Caudate nucleus (tissue), 63 donors: ENCODE measurements at places on chromosomes 16 and 17.

DNA sequence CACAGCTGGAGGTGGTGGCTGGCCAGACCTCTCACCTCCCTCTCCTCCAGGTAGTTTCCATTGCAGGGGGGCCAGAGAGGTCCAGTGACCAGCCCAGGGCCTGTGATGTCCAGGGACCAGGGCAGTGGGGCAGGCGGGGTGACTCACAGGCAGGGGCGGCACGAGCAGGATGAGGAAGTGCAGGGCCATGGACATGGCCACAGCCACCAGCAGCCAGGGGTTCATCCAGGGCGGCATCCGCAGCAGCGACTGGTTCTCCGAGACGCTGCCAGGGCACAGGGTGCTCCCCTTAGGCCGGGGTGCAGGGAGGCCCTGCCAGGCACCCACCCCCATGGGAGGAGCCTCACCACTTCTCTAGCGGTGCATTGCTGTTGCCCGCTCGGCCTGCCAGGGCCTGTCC, 12.9 kb upstream of the P2RX1 start:
- DNase-seq: no peak

DNA sequence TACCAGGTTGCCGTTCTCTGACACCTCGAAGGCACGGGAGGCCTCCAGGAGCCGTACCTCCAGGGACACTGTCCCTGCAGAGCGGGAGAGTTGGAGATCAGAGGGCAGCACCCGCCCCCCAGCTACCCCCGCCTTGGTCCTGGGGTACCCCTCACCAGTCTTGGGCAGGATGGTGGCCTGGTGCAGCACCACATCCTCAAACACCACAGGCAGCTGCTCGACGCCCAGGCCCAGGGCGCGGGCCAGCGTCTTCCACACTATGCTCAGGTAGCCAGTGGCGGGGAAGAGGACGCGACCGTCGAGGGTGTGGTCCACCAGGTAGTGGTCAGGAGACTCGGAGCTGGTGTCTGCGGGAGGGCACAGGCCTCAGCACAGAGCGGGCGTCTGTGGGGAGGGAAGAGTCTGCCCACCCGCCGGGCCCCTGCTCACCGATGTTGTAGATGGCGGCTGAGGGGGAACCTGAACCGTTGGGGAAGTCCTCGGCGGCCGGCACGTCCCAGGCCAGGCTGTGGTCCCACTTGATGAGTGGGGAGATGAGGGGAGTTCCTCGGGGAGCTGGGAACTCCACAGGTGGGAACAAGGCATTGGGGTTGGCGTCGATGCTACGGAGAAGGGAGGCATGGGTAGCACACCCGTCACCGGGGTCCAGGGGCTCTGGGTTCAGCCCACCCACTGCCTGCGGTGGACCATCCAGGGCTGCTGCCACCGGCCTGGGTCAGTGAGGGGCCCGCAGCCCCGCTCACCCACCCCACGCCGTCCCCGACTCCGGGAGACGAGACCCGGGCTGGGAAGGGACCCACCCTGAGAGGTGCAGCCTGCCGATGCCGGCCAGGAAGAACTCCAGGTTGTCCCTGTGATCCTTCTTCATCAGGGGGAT, 9.8 kb downstream of the FASN start:
- DNase-seq: no peak

DNA sequence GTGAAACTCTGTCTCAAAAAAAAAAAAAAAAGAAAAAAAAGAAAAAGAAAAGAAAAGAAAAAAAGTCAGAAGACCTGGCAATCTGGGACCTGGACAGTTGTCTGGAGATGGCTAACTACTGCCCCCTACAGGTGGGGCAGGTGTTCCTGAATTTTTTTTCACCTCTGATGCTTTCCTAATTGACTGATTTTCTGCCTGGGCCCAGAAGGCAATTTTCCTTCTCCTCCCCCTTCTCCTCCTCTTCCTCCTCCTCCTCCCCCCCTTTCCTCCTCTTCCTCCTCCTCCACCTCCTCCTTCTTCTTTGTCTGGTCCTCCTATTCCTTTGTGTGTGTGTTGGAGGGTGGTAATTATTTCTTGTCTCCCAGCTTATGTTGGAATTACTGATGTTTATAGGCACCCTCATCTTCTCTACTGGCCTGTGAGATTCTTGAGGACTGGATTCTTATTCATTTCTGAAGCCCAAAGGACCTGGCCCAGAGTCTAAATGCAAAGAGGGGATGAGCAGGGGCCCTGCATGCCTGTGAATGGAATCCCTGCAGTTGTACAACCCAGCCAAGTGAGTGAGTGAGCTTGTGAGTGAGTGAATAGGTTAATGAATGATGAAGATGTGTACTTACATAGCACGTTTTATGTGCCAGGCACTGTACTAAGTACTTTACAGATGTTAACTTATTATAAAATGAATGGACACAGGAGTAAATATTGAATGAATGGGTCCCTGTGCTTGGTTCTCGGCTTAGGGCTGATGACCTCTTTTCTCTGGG, 26.9 kb downstream of the IRX5 start:
- no peak for DNase-seq

DNA sequence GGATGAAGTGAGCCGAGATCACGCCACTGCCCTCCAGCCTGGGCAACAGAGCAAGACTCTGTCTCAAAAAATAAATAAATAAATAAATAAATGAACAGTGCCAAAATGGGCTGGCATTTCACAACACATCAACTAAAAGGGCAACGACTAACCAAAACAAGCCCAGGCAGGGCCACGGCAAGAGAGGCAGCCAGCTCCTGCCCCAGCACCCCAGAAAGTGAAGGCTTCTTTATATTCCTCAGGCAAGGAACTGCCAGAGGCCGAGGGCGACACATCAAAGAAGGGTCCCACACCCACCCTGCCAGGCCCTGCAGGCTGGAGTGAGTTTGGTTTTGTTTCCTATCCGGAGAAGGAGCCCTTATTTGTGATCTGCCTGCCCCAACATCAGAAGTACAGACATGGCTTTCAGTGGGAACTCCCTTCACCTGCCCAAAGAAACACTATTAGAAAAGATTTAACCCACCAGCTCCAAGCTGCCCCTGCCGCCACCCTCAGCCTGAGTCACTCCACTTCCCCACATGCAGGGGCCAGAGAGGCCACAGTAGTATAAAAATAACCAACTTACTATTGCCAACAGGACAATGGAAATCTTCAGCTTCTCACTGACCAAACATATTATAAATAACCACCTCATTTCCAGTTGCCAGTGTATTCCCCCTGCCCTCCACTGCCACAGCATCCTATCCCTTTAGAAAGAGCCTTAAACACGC, 8.0 kb downstream of the FBXO31 start:
- no peak for DNase-seq

DNA sequence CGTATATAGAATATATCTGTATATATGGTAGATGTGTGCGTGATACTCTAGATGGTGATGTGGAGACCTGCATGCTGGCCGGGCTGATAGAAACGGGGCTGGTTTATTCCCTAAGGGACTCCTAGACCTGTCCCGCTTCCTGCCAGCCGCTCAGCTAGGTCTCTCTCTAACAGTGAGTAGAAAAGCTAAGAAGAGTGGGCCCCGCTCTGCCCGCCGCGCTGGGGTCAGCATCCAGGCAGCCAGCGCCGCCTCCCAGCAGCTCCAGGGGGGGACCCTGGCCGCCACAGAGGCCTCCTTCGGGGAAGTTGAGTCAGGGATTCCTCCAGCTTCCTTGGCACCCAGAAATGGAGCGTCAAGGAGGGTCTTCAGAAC, 9.4 kb downstream of the CYGB start:
- DNase-seq: no peak

GRCh38 chr17:40615068-40615840, 32.4 kb downstream of the SMARCE1 start:
- no peak for DNase-seq

GRCh38 chr16:11377154-11377553, 31.9 kb downstream of the RMI2 start:
- DNase-seq: no peak

GRCh38 chr16:69323415-69323814, 7.0 kb downstream of the PDF start:
- no peak for DNase-seq

- no peak for DNase-seq
Observed at GRCh38 chr17:79482727-79483521, 127.9 kb downstream of the RBFOX3 start.

DNA sequence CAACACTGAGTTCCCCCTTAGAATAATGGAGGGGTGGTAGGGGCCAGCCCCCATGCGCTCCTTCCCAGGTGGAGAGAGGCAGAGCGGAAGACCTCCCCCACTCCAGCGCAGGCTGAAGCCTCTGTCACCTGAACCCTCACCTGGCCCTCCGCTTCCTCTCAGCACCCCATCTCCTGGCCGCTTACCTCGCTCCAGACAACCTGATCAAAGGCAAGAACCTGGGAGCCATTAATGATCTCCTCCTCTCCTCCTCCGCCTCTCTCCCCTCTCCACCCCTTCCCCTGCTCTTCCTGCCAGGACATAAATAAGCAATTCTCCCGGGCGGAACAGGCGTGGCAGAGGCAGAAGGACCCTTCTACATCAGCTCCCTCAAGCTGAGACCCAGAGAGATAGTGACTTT, 110.2 kb upstream of the LHX1 start:
- no peak for DNase-seq

GRCh38 chr16:23072769-23073549, 76.3 kb downstream of the USP31 start:
- DNase-seq: no peak

DNA sequence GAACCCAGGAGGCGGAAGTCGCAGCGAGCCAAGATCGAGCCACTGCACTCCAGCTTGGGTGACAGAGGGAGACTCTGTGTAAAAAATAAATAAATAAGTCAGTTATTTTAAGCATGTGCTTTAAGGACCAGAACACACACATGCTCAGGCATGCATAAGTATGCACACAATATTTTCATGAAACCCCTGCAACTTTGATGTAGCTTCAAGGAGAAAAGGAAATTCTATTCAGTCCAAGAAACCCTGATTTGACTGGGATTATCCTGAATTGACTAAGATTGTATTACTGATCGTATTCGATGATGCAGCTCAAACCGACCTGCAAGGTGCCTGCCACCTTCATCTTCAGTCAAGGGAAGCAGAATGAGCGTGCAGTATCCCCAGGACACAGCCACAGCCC, 841 bp downstream of the TEKT5 start:
- no peak for DNase-seq

GRCh38 chr16:10994571-10994970, 50.2 kb downstream of the CLEC16A start:
- no peak for DNase-seq

DNA sequence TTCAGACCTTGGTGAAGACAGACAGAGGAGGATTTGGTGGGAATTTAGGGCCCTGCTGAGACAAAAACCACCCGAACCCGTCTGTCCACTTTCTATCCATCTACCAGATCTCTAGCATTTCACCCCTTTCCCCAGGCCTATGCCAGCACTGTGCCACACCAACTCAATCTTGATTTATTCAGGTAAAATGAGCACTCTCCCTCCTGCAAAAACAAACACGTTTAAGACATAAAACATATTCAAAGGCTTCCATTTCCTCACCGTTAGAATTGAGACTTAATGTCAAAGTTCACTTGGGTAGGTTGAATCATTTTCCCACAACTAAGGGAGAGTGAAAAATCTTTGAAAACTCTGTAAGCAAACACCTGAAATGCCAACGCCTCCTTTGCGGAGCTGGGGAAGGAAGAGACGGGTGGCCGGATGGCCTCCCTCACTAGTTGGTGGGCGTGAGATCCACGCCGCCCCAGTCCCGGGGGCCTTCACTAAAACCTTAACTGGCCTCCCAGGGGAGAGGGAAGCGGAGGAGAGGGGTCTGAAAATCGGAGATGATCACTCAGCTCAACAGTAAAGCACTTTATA, 862 bp downstream of the DCAKD start:
- DNase-seq: no peak
